ENCODE measurements at places on chromosomes 4 and X. TPM values are rescaled to one million over a fixed set of nuclear protein-coding genes. Genes with fewer than 3 reads are reported as not detected.

DNA sequence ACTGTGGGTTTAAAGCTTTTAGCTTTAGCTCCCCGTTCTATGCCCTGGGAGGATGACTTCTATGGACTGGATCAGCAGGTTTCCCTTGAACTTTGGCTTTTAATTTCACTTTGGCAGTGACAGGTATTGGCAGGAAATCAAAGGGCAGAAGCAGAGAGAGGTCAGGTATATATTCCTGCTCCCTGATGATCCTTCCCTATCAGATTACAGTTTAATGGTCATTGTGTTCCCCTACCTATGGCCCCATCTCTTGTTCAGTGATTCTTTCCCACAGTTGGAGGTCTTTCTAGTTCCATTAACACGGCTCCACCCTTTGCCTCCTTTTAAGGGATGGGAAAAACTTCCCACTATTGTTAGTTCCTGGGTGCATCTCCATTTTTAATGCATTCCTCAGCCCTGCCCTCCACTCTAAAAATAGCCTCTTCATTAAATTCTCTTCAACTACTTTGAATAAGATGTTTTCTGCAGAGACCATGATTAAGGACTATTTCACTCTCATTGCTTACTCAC lies 107.8 kb upstream of the TMEM47 start:
- DNase-seq: no peak

- no peak for DNase-seq
These were observed 19.6 kb downstream of the AP1S2 start for GRCh38 chrX:15834827-15835595.

- DNase-seq: no peak
These were observed 17.9 kb upstream of the YTHDC1 start for GRCh38 chr4:68367835-68368234.

SLC34A2 gene
- 0.11 TPM for total RNA-seq
